MCF 10A (cell line): ENCODE measurements at places on chromosomes 13 and 19. TPM values are rescaled to one million over a fixed set of nuclear protein-coding genes. Genes with fewer than 3 reads are reported as not detected.

- no peaks in the 10 kb centered on the region for H3K27me3 ChIP-seq
- peak overlapping the region; percentile 72 for H3K4me3 ChIP-seq
- DNase-seq = no peak
- no peak overlapping the region for H3K27ac ChIP-seq
These were observed 9.7 kb downstream of the F2RL3 start for GRCh38 chr19:16898361-16899015.

GRCh38 chr19:50344661-50345318 lies 15.6 kb upstream of the KCNC3 start:
- H3K4me3 ChIP-seq = no peak overlapping the region
- H3K27me3 ChIP-seq = no peaks in the 10 kb centered on the region
- no peak for DNase-seq
- H3K27ac ChIP-seq = no peak overlapping the region

DNA sequence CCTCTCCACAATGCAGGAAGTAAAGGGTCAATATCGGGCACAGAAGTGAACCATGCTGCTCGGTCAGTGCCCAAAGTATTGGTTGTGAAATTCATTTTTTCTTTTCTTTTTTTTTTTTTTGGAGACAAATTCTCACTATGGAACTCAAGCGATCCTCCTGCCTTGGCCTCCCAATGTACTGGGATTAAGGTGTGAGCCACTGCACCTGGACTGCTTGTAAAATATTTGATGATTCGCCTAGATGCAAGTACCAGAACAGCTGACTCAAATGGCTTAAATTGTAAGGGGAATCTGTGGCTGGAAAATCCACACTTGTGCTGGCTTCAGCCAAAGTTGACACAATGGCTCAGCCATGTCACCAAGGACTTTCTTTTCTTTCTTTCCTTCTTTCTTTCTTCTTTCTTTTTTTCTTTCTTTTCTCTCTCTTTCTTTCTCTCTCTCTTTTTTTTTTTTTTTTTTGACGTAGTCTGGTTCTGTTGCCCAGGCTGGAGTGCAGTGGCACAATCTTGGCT lies 43.7 kb downstream of the NUMBL start:
- H3K4me3 ChIP-seq = peak overlapping the region; percentile 39
- no peak for DNase-seq
- no peaks in the 10 kb centered on the region for H3K27me3 ChIP-seq
- no peaks in the 10 kb centered on the region for H3K36me3 ChIP-seq
- H3K4me1 ChIP-seq = peaks cover 28% of the 10 kb centered on the region

DNA sequence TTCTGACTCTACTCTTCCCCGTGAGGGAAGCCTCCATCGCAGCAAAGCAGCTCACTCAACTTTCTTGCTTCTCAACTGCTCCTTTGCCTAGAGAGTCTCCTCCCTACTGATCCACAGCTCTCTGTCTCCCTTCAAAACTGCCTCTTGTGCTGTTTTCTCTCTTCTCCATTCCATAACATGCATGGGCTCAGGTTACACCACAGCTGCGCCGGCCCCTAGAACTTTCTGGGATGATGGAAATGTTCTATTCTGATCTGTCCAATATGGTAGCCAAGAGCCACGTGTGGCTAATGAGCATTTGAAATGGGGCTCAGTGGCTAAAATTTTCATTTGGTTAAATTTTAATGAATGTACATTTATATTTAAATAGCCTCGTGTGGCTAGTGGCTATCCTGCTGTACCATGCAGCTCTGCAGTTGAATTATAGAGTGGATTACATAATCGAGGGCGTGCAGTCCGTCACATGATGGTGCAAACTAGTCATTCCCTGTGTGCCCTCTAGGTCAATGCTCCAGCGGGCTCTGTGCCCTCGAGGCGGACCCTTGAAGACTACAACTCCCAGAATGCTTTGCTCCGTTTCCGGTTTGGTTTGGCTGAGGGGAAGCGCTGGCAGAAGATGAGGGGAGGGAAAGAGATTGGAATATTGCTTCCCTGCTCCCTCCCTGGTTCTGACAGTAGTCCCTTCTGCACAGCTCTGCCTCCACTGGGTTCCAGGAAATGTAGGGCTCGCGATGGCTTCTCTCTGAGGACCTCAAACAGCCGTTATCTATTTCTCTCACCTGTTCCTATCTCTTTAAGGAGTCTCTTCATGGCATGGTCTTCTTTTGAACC lies 109.8 kb downstream of the CACNA1A start:
- no peak overlapping the region for H3K4me3 ChIP-seq
- H3K27ac ChIP-seq = no peak overlapping the region
- peak; percentile 84 for DNase-seq
- peaks cover 2% of the 10 kb centered on the region for H3K36me3 ChIP-seq
- peaks cover 12% of the 10 kb centered on the region for H3K4me1 ChIP-seq
- peaks cover 21% of the 10 kb centered on the region for H3K27me3 ChIP-seq

The NR2F6 gene
- total RNA-seq = 32.8 and 36.3 TPM in 2 replicates

The NLRP11 gene
- not detected in 2 replicates for total RNA-seq

DNA sequence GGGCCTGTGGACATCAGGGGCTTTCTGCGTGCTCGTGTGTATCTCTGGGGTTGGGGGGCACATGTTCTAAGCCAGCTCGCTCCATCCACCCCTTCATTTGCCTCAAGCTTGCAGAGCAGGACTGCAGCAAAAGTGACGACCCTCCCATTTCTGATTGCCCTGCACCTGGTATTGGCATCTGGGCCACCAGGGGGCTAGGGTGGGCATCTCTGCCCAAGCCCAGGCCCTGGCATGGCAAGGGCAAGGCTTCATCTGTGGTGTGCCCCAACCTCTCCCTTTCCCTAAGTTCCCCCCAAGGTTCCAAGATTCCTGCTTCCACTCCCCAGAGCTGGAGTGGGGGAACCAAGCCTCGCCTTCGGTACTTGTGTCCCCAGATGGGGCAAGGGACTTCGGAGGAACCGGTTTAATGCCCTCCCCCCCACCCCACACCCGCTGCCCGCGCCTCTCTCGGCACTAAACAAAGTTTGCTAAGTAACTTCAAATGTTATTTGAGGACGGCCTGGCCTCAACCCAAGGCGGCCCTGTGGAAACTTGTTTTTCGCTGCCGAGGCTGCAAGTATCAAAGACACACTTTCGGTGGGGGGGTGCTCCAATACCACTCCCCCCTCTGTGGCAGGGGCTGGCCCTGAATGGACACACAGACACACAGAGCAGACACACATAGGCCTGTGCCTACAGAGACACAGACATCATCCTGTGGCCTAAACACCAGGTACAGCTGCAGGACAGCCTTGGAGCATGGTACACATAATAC lies 12.2 kb downstream of the NFIX start:
- no peak overlapping the region for H3K27ac ChIP-seq
- no peak overlapping the region for H3K4me3 ChIP-seq
- no peaks in the 10 kb centered on the region for H3K4me1 ChIP-seq

GRCh38 chr13:90683711-90684131 lies 663.8 kb upstream of the MIR17HG start:
- no peaks in the 10 kb centered on the region for H3K27me3 ChIP-seq
- no peaks in the 10 kb centered on the region for H3K36me3 ChIP-seq
- no peaks in the 10 kb centered on the region for H3K4me1 ChIP-seq

GRCh38 chr19:48806518-48806817 lies 4.4 kb downstream of the BCAT2 start:
- H3K4me3 ChIP-seq = no peak overlapping the region
- DNase-seq = no peak
- H3K36me3 ChIP-seq = peaks cover 24% of the 10 kb centered on the region
- H3K27me3 ChIP-seq = no peaks in the 10 kb centered on the region
- H3K27ac ChIP-seq = no peak overlapping the region

The ZNF829 gene
- 3.3 and 3.7 TPM in 2 replicates for total RNA-seq

- peaks cover 75% of the 10 kb centered on the region for H3K27me3 ChIP-seq
- no peak overlapping the region for H3K4me3 ChIP-seq
- no peak overlapping the region for H3K27ac ChIP-seq
- H3K36me3 ChIP-seq = no peaks in the 10 kb centered on the region
These were observed 2.0 kb downstream of the GPR12 start for GRCh38 chr13:26758496-26759157.

GRCh38 chr13:76609643-76610042 lies 276.6 kb downstream of the KCTD12 start:
- H3K4me3 ChIP-seq = no peak overlapping the region
- H3K27me3 ChIP-seq = no peaks in the 10 kb centered on the region
- peaks cover 6% of the 10 kb centered on the region for H3K36me3 ChIP-seq
- DNase-seq = no peak
- H3K4me1 ChIP-seq = no peaks in the 10 kb centered on the region

The CEACAM5 gene
- not detected in 2 replicates for total RNA-seq

GRCh38 chr13:99218545-99218944 lies 17.9 kb downstream of the UBAC2 start:
- no peaks in the 10 kb centered on the region for H3K27me3 ChIP-seq
- H3K4me3 ChIP-seq = no peak overlapping the region
- H3K36me3 ChIP-seq = peaks cover 21% of the 10 kb centered on the region
- peaks cover 16% of the 10 kb centered on the region for H3K4me1 ChIP-seq
- H3K27ac ChIP-seq = peak overlapping the region; percentile 27

DNA sequence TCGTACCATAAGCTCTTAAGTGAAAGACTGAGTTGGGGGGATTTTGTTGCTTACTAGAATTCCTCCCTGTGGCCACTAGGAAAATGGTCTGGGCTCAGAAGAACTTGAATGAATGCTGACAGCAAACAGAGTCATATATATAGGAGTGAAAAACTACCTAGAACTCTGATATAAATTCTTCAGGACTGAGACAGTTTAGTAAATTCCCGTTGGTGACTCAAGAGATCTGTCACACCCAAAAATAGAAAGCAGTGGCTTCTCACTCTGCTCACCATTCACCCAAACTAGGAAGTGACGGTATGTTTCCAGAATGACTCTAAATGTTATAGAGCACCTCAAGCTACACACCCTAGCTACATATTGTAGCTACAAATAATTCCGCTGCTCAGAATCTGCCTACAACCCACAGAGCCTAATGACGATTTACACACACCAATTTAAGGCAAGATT lies 116.2 kb downstream of the TBC1D4 start:
- H3K4me1 ChIP-seq = peaks cover 40% of the 10 kb centered on the region
- peak overlapping the region; percentile 44 for H3K4me3 ChIP-seq
- H3K27me3 ChIP-seq = no peaks in the 10 kb centered on the region
- peak; percentile 69 for DNase-seq
- H3K27ac ChIP-seq = peak overlapping the region; percentile 82

GRCh38 chr19:45471111-45471930 lies 3.5 kb downstream of the FOSB start:
- H3K4me3 ChIP-seq = peak overlapping the region; percentile 13
- no peak for DNase-seq
- peaks cover 90% of the 10 kb centered on the region for H3K36me3 ChIP-seq
- no peaks in the 10 kb centered on the region for H3K27me3 ChIP-seq

- peaks cover 63% of the 10 kb centered on the region for H3K27me3 ChIP-seq
- peaks cover 10% of the 10 kb centered on the region for H3K4me1 ChIP-seq
- H3K27ac ChIP-seq = no peak overlapping the region
- peak overlapping the region; percentile 72 for H3K4me3 ChIP-seq
These were observed 865 bp upstream of the CRLF1 start for GRCh38 chr19:18607226-18608101.

GRCh38 chr19:2059422-2060201 lies 8.6 kb upstream of the MKNK2 start:
- peaks cover 19% of the 10 kb centered on the region for H3K4me1 ChIP-seq
- peak overlapping the region; percentile 95 for H3K27ac ChIP-seq
- peak; percentile 97 for DNase-seq

GRCh38 chr19:38730731-38731589 lies 13.3 kb downstream of the CAPN12 start:
- H3K4me1 ChIP-seq = peaks cover 27% of the 10 kb centered on the region
- DNase-seq = no peak
- peak overlapping the region; percentile 83 for H3K27ac ChIP-seq
- no peaks in the 10 kb centered on the region for H3K27me3 ChIP-seq
- H3K4me3 ChIP-seq = no peak overlapping the region

DNA sequence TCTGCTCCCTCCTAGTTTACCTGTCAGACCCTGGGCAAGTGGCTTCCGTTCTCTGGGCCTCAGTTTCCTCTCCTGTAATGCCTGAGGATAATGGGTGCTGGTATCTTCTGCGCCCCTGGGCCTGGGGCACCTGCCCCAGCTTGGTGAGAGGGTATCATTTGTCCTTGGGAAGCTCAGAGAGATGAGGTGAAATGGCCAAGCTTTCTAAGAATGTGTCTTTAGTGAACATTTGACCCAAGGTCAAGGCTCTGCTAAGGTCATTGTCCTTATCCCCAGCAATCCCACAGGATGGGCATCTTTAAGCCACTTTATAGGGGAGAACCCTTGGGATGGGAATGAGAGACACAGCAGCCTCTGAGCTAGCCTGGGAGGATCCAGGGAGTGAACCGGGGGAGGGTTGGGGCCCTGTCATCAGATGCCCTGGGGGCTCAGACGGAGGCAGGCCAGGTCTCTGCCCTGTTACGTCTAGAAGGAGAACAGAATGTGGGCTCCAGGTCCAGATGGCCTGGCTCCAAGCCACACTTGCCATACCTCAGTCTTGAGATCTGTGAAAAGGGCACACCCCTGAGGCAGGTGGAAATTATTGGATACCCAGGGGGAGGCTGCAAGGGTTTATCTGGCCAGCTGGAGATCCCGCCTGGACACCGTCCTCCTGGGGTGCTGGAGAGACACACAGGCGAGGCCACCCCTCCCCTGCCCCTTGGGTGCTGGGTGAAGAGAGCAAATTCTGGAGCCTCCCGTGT lies 1.1 kb upstream of the NFIC start:
- H3K27me3 ChIP-seq = no peaks in the 10 kb centered on the region
- H3K4me1 ChIP-seq = peaks cover 56% of the 10 kb centered on the region
- H3K27ac ChIP-seq = no peak overlapping the region
- peak overlapping the region; percentile 81 for H3K4me3 ChIP-seq
- DNase-seq = peak; percentile 83
